M059J (cell line): ENCODE measurements at places on chromosomes 1 and 21. TPM values are rescaled to one million over a fixed set of nuclear protein-coding genes. Genes with fewer than 3 reads are reported as not detected.

- peak; percentile 44 for DNase-seq
Observed at GRCh38 chr1:54894271-54894670, 7.3 kb upstream of the DHCR24 start.

- DNase-seq = no peak
Observed at GRCh38 chr1:194081444-194081843, 895.0 kb upstream of the B3GALT2 start.

- DNase-seq = peak; percentile 8
Observed at GRCh38 chr1:47031585-47031984, 8.1 kb downstream of the CYP4X1 start.

Gene FCGR1A
- not detected in 2 replicates for total RNA-seq

Gene LRRC53
- total RNA-seq = not detected in 2 replicates

- peak; percentile 58 for DNase-seq
Observed at GRCh38 chr1:8825985-8826481, 8.6 kb upstream of the RERE start.

DNA sequence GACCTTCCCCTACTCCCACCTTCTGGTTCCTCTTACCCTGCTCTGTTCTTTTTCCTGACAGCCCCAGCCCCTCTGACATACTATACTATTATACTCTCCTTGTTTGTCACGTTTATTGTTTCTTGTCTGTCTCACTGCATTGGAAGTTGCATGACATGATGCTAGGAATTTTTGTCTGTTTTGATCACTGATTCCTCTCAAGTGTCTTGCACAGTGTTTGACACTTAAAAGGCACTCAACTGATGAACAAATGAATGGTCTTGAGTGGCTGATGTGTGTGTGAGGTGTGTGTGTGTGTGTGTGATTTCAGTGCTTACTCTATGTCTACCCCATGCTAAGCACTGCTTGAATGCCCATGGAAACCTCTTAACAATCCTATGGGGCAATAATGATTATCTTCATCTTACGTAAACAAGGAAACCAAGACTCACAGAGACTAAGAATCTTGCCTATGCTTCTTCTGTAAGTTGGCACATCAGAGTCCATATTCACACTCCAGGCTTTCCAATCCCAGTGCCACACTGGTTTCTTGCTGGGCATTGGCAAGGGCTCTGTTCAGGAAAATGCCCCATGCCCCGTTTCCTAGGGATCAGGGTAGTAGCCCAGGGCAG is 59.7 kb downstream of the ATP1A1 start:
- no peak for DNase-seq

GRCh38 chr21:27268290-27268689 is 301.4 kb upstream of the ADAMTS5 start:
- peak; percentile 57 for DNase-seq

GRCh38 chr1:51558375-51558924 is 39.4 kb upstream of the EPS15 start:
- peak; percentile 84 for DNase-seq

Gene LHX8
- 1.5 and 1.6 TPM in 2 replicates for total RNA-seq

DNA sequence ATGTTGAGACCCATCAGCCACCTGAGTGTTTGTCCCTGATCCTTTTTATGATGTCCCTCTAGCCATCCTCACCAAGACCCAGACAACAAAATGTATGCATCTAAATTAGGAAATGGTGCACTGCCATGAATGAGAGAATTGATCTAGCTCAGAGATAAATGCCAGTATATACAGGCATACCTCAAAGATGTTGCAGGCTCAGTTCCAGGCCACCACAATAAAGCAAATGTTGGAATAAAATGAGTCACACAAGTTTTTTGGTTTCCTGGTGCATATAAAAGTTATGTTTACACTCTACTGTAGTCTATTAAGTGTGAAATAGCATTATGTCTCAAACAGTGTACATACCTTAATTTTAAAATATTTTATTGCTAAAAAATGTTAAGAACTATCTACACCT is 63.9 kb downstream of the CHIA start:
- DNase-seq = peak; percentile 4

Gene PRPF38B
- total RNA-seq = 8.5 and 10.8 TPM in 2 replicates

- DNase-seq = peak; percentile 68
Observed at GRCh38 chr21:38956856-38957571, 151.3 kb downstream of the ETS2 start.

Gene OR10Z1
- total RNA-seq = not detected in 2 replicates

DNA sequence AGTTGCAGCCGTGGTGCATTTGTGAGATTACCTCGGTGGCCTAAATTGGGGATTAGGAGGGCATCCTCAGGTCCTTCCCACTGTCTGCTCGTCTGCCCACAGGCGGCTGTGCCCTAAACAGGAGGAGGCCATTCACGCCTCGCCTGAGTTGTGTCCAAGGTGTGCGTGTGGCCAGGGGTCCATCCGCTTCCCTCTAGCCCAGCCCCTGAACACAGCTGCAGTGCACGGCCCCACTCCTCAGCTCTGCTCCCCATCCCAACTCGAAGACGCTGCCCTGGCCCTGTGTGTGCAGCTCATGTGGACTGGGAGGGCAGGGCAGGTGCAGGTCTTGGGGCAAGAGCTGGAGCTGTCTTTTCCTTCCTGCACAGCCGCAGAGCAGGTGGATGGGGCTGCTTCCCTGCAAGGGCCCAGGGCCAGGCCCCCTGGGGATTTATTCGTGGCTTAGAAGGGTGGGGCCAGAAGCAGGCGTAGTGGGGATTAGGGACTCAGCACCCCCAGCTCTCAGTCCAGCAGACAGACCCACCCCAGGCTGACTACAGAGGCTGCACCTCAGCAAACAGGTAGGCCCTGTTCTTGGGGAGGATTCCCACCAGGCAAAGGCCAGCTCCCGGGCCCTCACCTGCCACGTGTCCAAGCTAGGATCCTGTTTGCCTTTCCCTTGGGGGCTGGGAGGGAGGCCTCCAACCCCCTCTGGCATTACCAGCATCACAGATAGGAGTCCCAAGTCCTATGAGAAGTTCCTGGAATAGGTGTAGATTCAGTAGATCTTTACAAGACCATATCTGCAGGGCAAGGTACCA is 4.3 kb downstream of the GUK1 start:
- DNase-seq = no peak

Gene BGLAP
- total RNA-seq = not detected in 2 replicates
